Spinal cord (tissue), 10 donors: ENCODE measurements at places on chromosomes 11 and 22.

DNA sequence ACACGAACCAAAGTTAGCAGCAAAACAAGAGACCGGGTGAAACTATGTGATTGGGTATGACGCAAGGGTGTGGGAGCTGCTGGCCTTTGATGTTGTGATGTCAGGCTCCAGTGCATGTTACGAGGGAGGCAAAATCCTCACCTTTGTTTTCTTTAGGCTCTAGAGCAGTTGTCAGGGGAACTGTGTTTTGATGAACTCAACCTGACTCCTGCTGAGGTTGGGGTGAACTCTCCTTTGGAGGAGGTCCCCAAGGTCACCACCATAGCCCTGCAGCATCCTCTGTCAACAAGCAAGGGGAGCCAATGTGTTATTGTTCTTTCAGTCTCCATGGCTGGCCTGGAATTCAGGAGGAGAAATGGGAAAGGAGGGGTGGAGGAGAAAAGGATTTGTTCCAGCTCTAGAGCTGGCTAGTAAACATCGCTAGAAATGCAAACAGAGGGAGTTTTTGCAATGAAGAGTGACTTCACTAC lies 33.8 kb downstream of the RASSF10 start:
- DNase-seq: no peak

- peak; percentile 39 for DNase-seq
Measured at GRCh38 chr11:75896843-75897419, 81.9 kb downstream of the UVRAG start.

- DNase-seq: peak; percentile 14
Measured at GRCh38 chr11:94400050-94400449, 1.2 kb downstream of the GPR83 start.

DNA sequence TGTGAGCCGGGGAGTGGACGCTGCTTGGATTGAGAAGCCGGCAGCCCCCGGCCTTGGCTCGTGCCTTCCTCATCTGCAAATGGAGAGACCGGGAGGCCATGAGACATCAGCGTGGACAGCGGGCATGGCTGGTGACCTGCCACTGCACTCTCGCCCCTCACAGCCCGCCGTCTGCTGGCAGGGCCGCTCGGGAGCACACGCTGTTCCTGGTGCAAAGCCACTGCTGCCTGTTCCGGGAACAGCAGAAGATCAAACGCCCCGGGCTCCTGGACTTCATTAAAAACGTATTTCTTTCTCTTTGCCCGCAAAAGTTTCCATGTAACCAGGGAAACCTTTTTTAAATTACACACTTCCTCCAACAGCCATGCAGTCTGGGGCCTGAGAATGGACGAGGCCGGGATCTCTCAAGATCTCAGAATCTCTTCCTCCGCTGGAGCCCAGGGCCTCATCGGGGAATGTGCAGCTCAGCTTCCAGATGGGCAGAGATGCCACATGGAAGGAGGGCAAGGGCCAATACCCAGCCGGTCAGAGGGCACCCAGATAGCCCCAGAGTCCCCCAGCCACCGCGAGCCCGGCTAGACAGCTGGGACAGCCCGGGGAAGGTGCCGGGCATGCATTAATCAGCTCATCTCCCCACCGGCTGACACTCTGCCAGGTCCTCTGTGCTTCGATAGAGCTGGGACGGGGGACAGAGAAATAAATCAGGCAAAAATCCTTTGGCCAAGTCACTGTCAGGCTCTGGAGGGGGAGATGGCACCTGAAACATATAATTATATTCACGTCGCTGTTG lies 62.8 kb upstream of the PRR5 start:
- DNase-seq: no peak

DNA sequence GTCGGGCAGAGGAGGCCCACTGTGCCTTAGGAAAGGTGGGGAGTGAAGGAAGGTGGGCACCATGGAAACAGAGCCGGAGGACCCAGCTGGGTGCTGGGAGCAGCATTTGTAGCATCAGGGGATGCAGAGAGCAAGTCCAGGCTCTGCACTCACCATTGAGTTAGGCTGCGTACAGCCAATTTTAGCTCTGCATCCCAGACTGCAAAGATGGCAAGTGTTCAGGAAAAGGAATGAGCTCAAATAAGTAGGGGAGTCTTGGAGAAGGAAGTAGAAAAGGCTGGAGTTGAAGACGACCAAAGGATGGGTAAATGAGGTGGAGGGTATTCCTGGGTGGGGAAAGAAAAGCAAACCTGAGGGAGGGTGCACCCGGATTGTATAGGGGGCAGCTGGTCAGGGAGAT lies 31.6 kb upstream of the ETS1 start:
- DNase-seq: no peak

- DNase-seq: no peak
Measured at GRCh38 chr22:20284471-20285086, 16.5 kb upstream of the RTN4R start.

- peak; percentile 64 for DNase-seq
Measured at GRCh38 chr11:116703421-116703820, 69.4 kb downstream of the BUD13 start.

GRCh38 chr22:49251371-49251770 lies 576.3 kb downstream of the BRD1 start:
- no peak for DNase-seq

DNA sequence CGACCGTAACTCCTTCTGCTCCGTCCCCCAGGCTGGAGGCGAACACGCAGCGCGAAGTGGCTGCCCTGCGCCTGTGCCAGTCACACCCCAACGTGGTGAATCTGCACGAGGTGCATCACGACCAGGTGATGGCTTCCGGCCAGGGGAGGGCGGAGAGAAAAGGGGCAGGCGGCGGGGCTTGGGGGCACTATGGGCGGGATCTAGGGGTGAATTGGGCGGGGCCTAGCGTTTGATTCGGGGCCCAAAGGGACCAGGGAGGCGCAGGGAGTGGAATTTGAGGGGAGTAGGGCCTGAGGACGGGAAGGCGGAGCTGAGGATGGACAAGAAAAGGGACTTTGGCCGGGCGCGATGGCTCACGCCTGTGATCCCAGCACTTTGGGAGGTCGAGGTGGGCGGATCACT lies 9.7 kb downstream of the RPS6KA4 start:
- no peak for DNase-seq

DNA sequence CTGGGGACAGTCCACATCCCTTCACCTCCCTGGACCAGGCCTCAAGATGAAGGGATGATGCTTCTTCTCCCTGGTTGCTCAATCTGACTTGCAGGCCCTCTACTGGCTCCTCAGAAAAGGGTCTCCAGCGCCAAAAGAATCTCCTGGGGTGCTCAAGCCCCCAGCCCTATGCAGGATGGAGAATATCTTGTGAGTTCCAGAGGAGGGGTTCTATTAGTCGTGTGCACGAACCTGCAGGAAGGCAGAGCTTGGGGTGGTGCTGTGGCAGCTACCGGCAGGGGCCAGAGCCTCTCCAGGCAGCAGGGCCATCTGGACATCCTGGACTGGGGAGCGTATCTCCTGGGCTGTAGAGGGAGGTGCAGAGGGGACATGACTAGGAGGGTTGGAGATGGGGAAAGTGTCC lies 1339.5 kb downstream of the BRD1 start:
- no peak for DNase-seq

GRCh38 chr22:46091277-46091977 lies 58.9 kb upstream of the PPARA start:
- DNase-seq: no peak

- peak; percentile 83 for DNase-seq
Measured at GRCh38 chr11:123344790-123345357, 85.2 kb upstream of the GRAMD1B start.

- no peak for DNase-seq
Measured at GRCh38 chr11:90532125-90532524, 309.3 kb upstream of the CHORDC1 start.

GRCh38 chr11:67261946-67262681 lies 4.2 kb upstream of the GRK2 start:
- DNase-seq: no peak

DNA sequence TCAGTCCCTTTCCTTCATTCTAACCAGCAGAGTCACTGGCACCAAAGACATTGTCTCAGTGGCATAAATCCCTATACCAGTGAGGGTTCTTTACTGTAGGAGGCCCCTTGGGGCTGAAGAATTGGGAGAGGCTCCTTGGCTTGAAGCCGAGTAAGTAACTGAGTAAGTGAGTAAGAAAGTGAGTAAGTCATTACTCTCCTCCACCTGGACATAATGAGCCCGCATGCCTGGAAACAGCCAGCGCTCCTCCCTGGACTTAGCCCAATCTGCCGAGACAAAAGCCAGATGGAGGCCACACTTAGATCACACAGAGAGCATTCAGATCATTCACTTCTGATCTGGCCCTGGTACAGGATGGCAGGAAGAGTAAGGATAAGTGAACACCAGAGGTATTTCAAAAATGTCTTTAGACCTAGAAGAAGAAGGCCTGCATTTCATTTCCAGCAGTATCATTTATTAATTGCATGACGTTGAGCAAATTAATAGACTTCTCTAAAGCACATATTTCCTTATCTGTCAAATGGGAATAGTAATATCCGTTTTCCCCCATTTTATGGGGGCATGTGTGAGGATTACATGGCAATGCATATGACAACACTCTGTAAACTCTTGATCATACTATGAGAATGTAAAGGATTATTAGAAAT lies 8.2 kb upstream of the MICAL3 start:
- no peak for DNase-seq

DNA sequence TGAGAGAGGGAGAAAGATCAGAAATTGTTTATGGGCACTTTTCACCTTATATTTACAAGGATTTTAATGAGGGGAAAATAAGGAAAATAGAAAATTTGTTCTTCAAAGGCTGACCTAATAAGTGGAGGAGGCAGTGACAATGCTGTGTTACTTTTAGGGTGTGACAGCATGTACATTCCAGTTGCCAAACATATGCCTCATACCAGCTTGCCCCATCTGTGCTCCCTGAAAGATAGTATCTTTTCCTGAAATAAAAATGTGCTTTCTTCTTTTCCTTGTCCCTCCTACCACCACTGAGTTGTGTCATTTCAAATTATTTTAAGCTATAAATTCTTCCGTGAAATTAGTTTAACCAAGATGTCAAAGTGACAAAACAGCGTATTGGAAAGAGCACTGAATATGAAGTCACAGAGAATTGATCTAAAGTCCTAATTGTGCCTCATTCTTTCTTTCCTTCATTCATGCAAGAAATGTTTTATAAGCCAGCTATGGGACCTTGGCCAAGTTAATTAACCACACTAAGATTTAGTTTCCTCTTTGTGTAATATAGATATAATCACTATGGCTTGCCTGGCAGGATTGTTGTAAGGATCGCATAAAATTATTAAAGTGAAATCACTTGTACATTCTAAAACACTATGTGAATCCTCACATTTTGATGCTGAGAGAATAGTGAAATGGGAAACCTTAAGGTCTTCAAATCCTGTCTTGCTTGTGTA lies 1307.5 kb upstream of the TENM4 start:
- no peak for DNase-seq

GRCh38 chr11:100618914-100619313 lies 68.2 kb upstream of the ARHGAP42 start:
- no peak for DNase-seq

- peak; percentile 53 for DNase-seq
Measured at GRCh38 chr11:12224537-12224893, 114.1 kb downstream of the MICAL2 start.

- no peak for DNase-seq
Measured at GRCh38 chr22:22408731-22409696, 99.5 kb downstream of the ZNF280B start.

DNA sequence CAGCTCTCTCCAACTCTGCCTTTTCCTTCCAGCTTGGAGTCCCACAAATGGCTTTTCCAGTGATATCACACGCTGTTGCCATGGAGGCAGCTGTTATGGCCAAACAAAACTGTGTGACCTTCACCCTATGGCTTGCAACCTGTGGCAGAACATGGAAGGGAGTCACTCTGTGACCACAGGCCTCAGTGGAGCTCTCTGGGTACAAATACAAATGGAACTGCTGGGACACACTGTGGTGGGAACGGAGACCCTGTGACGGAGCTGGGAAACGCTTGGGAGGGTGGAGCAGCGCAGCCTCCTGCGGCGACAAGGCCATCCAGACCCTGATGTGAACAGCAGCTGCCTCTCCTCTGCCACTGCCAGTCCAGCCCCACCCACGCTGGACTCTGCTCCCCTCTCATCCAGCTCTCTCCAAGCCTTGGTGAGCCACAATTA lies 162.5 kb downstream of the ETS1 start:
- peak; percentile 43 for DNase-seq

DNA sequence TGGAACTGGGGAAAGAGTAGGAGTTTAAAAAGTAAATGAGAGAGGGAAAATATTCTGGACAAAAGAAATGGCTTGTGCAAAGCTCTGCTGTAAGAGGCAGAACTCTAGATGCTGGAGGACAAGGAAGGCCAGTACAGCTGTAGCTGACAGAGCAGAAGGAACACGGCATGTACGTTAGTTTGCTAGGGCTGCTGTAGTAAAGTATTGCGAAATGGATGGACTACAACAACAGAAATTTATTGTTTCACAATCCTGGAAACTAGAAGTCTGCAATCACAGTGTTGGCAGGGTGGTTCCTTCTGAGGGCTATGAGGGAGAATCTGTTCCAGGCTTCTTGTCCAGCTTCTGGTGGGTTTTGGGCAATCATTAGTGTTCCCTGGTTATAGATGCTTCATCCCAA lies 454.4 kb downstream of the NTM start:
- no peak for DNase-seq

GRCh38 chr11:86923999-86924766 lies 31.0 kb downstream of the FZD4 start:
- no peak for DNase-seq

GRCh38 chr11:30395751-30396150 lies 72.8 kb downstream of the ARL14EP start:
- no peak for DNase-seq

DNA sequence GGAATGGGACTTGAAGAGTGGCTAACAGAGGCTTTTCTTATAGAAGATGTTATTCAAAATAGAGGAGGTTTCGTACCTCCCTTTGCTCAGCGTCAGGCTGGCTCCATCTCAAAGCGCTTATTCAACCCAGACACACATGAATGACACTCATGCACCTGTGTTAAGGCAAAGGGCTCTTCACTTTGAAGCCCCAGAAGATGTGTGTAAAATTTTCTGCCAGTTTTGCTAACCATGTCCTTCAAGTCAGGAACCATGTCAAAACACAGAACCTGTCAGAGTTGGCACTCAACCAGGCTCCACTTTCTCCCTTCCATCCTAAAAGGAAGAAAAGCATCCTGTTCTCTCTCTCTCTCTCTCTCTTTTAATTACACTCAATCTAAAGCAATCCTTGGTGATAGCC lies 352.8 kb upstream of the NARS2 start:
- no peak for DNase-seq

- no peak for DNase-seq
Measured at GRCh38 chr11:112507281-112507680, 246.6 kb upstream of the PLET1 start.

GRCh38 chr22:36678477-36678876 lies 25.1 kb downstream of the CACNG2 start:
- DNase-seq: no peak

- no peak for DNase-seq
Measured at GRCh38 chr22:43272301-43272700, 70.9 kb downstream of the SCUBE1 start.

- no peak for DNase-seq
Measured at GRCh38 chr22:29726106-29726505, 6.3 kb downstream of the CABP7 start.

DNA sequence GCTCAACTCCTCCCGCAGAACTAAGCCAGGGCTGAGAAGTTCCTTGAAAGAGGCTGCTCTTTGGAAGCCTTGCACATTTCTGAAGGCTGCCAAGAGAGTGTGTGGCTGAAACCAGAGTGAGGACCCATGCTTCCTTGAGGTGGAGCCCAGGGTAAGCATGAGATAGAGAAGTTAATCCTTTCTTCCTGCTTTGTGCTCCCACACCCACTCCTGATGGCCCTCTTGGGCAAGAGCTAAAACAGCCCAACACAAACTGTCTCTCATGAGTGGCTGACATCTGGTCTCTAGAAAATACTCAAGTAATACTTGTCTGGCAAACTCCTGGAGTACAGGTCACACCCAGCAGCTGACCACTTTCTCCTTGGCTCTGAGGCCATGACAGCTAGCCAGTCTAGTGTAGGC lies 523.7 kb downstream of the INSC start:
- DNase-seq: no peak

- DNase-seq: no peak
Measured at GRCh38 chr11:106917973-106918372, 100.3 kb downstream of the GUCY1A2 start.
